ENCODE measurements at places on chromosomes 4 and X. TPM values are rescaled to one million over a fixed set of nuclear protein-coding genes. Genes with fewer than 3 reads are reported as not detected.

GRCh38 chr4:160353548-160353947 is 1250.7 kb downstream of the RAPGEF2 start:
- H3K4me3 ChIP-seq, result no peak overlapping the region
- H3K27ac ChIP-seq, result no peak overlapping the region
- DNase-seq, result no peak
- no peaks in the 10 kb centered on the region for H3K27me3 ChIP-seq

- no peak overlapping the region for H3K4me3 ChIP-seq
- DNase-seq, result no peak
- H3K27ac ChIP-seq, result no peak overlapping the region
- no peaks in the 10 kb centered on the region for H3K4me1 ChIP-seq
Measured at GRCh38 chr4:17284323-17285175, 227.3 kb downstream of the QDPR start.

ATOH1 gene
- total RNA-seq, result not detected

DNA sequence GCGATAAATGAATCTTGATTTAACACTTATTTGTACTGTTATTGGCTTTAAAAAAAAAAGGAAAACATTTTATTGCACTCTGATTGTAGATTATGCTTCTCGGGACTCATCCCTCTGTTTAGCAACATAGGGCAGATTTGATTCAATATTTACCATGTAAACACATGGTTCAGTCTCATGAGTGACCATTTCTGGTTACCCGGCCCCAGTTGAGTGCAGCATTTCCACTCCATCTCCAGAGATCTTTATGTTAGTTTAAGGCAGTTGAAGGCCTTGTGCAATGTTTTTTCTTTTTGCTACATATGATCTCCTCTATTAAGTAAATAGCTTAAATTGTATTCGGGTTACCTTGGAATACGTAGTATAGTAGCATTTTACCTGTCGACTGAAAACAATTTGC is 143.3 kb upstream of the RPS6KA3 start:
- H3K36me3 ChIP-seq, result no peaks in the 10 kb centered on the region
- no peaks in the 10 kb centered on the region for H3K27me3 ChIP-seq
- no peak for DNase-seq
- H3K27ac ChIP-seq, result no peak overlapping the region
- H3K4me3 ChIP-seq, result no peak overlapping the region

DNA sequence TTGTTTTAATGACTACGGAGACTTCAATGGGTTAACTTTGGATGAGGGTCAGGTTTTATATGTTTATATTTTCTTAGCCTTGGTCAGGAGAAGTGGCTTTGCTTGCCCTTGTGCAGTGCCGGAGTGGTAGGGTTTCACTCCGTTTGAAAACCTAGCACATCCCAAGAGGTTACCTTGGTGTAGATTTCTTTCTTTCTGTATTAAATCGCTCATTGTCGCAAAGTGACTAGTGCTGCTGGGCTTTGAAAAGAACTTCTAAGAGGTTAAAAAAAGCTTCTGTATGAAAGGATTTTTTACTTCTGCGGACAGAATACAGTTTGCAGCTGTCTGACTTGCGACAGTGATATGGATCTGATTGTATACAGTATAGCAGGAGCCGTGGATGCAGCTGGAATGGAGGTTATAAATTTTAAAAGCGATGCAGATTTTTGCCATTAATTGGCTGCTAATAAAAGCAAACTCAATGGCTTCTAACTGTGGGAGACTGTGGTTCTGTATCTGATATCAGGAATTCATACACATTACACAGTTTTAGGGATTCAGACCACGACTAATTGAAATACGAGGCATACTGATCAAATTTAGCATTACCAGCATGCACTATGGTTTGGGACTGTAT is 340.9 kb upstream of the PITX2 start:
- H3K27me3 ChIP-seq, result peaks cover 51% of the 10 kb centered on the region
- H3K4me3 ChIP-seq, result no peak overlapping the region
- H3K4me1 ChIP-seq, result no peaks in the 10 kb centered on the region
- no peak for DNase-seq
- no peaks in the 10 kb centered on the region for H3K36me3 ChIP-seq
